ENCODE measurements at places on chromosomes 2 and 18.

- DNase-seq, result no peak
Measured at GRCh38 chr18:75809151-75809925, 381.8 kb upstream of the SMIM21 start.

DNA sequence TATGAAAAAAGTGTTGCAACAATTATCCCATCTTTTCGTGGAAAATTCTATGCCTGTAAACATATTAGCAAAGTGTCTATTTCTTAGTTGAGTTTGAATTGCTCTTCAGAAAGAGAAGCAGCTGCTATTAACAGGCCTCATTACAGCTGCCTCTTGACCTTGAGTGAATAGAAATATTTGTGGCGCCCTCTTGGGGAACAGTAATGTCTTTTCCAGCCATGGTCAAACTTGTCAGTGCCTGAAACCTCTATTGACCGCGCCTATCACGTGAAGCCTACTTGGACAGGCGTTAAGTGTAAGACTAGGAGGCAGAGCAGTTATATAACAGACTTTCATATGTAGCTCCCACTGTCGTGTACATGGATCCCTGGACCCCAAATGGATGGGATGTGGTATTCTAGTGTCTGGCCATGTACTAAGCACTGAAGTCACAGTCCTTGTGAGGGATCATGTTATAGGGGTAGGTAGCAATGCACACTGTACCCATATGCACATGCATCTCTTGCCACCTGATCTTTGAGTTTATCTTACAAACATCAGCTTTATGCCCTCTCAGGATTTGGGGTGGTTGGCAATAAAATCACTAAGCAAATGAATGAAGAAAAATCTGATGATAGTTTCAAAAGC, 245.0 kb downstream of the PTGR3 start:
- DNase-seq, result peak; percentile 73

DNA sequence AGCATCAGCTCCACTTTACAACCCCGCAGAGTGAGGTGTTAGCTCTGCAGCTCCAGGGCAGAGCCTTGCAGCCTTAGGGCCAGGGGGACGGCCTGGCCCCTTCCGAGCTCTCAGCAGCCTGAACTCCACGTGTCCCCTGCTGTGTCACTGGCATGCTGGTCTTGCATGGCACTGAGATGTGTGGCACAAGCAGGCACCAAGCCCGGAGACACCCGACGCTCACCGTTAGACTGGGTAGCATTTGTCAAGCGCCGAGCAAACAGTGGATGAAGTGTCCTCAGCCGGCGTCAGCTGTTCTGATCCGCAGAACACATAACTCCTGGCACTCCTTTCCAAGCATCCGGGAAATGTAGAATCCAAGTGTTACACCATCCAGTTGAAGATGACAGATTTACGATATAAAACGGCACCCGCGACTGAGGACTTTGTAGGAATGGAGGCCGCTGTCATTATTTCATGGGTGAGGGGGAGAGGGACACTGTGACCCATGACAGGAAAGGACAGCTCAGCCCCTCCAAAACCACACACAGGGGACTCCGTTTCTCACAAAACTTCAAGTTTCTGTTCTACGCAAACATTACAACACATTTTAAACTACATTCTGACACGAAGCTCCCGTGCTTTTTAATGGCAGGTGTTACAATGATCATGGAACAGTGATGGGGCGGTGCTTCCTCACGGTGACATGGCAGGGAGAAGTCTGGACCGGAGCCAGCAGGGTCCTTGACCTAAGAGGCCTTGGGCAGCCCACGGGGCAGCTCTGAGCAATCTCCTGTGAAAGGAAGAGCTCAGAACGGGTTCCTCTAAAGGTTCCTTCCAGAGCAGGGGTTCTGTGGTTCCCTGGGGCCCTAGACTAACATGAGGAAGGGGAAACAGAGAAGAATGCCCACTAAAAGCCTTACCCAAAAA, 89.4 kb downstream of the HDAC4 start:
- DNase-seq, result no peak

GRCh38 chr2:18123211-18123570, 244.7 kb downstream of the KCNS3 start:
- DNase-seq, result no peak

GRCh38 chr2:239227661-239228371, 173.0 kb downstream of the HDAC4 start:
- no peak for DNase-seq

- no peak for DNase-seq
Measured at GRCh38 chr2:39514825-39515224, 77.7 kb upstream of the MAP4K3 start.

- no peak for DNase-seq
Measured at GRCh38 chr2:118539290-118539689, 308.2 kb downstream of the EN1 start.

DNA sequence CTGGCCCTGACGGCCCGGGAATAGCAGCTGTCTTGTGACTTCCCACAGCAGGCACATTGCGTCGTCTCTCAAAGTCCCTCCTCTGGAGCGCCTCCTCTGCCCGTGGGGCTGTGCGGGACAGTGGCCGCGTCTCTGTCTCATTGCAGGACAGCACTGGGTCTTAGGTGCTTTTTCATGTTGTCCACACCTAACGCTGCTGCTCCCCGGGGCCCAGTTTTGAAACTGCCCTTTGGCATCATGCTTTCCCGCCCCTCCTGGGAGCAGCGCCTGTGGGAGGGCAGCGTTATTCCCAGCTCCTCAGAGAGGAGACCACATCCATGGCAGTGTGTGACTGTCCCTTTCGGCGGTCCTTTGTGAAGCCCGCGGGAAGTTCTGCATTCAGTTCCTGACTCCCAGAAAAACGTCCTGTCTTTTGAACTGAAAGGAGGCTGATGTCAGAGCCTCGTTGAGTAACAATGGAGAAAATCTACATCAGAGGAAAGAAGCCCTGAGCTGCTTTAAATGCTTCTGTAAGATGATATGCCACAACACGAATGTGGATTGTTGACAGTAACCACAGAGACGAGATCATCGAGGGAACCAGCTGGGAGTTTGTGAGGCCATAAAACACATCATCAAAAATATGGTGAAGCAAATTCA, 226.0 kb downstream of the FAM210A start:
- no peak for DNase-seq

DNA sequence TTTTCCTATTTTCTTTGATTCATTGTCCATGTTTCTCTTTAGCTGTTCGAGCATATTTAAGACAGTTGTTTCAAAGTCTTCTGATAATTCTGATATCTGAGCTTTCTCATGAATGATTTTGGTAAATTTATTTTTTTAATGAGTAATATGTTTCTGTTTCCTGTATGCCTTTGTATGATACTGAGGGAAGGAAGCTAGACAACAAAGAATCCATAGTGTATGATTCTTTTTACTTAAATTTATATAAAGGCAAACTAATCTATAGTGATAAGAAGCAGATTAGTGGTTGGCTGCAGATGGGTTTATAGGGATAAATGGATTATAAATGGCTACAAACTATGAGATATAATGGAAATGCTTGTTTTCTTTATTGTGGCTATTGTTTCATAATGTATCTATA, 352.7 kb upstream of the CDH2 start:
- no peak for DNase-seq

GRCh38 chr18:12014086-12014485, 32.8 kb downstream of the IMPA2 start:
- no peak for DNase-seq

DNA sequence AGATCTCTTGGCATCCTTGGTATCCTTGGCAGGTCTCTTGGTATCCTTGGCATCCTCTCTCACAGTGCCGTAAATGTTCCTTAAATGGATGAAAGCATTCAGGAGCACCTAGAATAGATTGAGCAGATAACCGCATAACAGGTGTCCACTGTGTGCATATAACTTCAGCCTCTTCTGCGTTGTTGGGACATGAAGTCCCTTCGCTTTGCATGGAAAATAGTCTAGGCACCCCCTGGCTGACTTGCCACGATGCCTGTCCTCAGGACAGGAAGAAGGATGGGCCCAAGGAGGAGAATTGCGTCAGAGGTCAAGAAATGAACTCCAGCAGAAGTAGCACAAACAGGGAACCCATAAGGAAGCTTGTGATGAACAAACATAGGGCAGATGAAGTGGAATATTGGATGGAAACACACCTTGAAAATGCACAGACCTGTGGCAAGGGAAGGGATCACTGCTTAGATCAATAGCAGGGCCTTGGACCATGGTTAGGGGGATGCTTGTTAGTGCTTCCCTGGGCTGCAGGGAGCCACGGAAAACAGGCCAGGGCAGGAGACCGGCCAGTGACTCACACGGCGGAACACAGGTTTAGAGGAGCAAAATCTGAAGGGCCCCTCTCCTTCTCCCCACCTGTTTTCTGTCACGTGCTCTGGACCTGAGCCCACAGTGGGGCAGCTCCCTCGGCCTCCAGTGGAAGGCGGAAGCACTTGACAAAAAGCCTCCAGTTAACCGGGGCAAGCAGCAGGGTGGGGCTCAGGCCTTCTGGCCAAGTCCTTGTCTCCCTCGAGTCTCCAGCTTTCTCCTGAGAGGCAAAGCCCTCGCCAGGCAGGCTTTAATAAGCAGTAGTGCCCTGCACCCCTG, 99.2 kb upstream of the ASAP2 start:
- no peak for DNase-seq

DNA sequence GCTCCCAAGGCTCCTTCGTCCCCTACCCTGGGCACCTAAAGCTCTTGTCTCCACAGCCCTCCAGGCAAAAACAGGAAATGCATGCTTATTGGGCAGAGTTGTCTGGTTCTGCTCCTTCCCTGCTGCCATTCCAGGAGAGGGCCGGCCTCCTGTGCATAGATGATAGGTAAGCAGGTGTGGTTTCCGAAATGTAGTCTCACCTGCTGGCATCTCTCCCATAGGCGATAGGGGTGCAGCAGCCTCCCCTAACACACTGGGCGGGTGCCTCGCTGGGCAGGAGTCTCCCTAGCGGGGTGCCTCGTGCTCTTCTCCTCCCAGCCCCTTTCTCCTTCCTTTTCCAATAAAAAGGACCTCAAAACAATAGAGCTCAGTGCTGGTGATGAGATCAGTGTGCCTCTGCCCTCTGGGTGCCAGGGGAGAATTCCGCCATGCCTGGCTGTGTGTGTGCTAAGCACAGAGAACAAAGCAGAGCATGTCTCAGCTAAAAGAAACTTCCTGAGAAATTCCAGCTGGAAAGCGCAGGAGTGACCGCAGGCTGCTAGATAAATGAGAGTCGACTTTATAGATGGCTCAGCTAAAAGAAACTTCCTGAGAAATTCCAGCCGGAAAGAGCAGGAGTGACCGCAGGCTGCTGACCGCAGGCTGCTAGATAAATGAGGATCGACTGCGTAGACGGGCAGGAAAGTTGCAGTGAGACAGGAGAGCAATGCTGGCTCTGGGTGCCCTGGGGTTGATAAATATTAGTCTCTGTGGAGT, 11.3 kb upstream of the PXDN start:
- no peak for DNase-seq

GRCh38 chr2:32711219-32711618, 83.4 kb downstream of the TTC27 start:
- DNase-seq, result no peak

DNA sequence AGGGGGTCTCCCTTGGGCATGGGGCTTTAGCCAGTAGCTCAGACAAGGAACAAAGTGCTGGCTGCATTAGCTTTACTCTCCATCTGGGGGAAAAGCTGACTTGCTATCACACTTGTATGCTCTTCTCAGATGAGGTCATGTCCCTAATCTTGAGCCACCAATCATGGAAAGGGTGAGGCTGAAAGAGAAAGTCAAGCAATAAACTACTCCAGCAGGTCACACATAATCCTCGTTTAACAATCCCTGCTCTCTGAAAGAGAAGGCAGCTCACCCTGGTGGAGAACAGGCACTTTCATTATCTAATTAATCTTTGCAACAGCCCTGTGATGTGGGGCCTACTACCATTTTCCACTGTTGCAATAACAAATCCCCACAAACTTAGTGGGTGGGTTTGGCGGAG, 129.7 kb upstream of the CAPN13 start:
- no peak for DNase-seq

- DNase-seq, result no peak
Measured at GRCh38 chr2:207993151-207993763, 32.1 kb downstream of the PLEKHM3 start.

DNA sequence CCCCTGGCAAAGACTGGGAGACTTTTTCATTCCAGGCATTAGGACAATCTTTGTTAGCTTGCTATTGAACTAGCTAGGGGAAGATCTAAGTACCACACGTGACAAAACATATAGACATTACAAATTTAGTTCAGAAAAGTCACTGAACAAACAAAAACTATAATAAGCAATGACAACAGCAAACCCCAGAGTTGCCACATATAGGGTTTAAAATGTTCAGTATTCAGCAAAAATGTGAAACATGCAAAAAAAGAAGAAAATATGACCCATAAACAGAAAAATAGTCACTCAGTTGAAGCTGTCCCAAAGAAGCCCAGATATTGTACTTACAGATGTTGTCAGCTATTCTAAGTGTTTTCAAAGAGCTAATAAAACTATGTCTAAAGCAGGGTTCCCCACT, 431.1 kb upstream of the CDH2 start:
- no peak for DNase-seq

GRCh38 chr2:62660582-62661262, 44.8 kb upstream of the EHBP1 start:
- DNase-seq, result no peak

DNA sequence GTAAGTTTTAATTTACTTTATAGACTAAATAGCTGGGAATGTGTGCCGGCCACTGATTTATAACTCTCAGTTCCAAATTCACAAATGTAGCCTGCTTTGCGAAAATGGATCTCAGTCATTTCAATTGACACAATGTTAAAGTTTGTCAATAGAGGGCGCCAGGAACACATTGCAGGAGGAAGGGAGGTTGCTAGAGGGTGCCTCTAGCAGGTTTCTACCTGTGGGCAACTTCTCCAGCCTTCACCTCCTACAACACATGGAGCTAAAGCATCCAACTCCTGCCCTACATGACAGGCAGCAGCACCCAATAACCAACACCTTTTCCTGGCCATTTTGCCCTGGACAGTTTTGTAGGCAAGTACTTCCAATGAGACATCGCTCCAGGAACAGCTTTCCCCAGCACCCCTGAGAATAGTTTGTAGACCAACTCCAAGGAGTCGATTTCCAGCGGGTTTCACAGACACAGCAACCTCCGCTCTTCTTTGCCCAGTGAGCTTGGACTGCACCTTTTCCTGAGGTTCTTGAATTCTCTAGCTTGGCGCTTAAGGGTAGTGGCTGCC, 784.8 kb upstream of the CDH2 start:
- DNase-seq, result peak; percentile 17

GRCh38 chr2:98140210-98140609, 53.2 kb downstream of the VWA3B start:
- DNase-seq, result no peak

- DNase-seq, result no peak
Measured at GRCh38 chr2:118726821-118727220, 120.6 kb downstream of the EN1 start.
